Muscle of arm (tissue), 14 donors: ENCODE measurements at places on chromosomes 2 and 18. TPM values are rescaled to one million over a fixed set of nuclear protein-coding genes. Genes with fewer than 3 reads are reported as not detected.

GRCh38 chr2:100482741-100483140 is 12.5 kb downstream of the NMS start:
- DNase-seq, result no peak

GRCh38 chr2:109655287-109655686 is 41.1 kb downstream of the SOWAHC start:
- DNase-seq, result no peak

Gene CFAP210
- polyA plus RNA-seq, result 0.19 TPM

GRCh38 chr2:177271981-177272666 is 7.6 kb upstream of the NFE2L2 start:
- DNase-seq, result no peak

DNA sequence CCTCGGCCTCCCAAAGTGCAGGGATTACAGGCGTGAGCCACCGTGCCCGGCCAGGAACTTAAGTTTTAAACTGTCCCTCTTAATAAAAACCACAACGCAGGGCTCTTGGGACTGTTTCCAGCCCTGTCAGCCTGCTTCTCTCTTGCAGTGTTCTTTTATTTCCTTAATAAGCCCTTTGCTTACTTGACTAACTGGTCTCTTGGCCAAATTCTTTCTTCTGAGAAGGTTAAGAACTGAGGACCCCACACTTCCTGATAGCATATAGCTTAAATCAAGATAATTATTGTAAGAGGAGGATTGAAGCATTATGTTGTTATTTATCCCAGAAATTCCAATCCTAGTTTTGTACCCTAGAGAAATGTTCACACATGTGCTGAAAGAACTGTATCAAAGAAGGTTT is 128.2 kb upstream of the UXS1 start:
- no peak for DNase-seq

Gene SLC40A1
- 65.9 TPM for polyA plus RNA-seq
